ENCODE measurements at places on chromosomes 5 and 9. TPM values are rescaled to one million over a fixed set of nuclear protein-coding genes. Genes with fewer than 3 reads are reported as not detected.

CATSPER3 gene
- total RNA-seq: 0.40 TPM

FRMPD1 gene
- total RNA-seq: not detected

PHF24 gene
- total RNA-seq: not detected

C9orf152 gene
- not detected for total RNA-seq

- peak; percentile 51 for DNase-seq
Observed at GRCh38 chr9:34675048-34675714, 12.7 kb upstream of the CCL27 start.

DNA sequence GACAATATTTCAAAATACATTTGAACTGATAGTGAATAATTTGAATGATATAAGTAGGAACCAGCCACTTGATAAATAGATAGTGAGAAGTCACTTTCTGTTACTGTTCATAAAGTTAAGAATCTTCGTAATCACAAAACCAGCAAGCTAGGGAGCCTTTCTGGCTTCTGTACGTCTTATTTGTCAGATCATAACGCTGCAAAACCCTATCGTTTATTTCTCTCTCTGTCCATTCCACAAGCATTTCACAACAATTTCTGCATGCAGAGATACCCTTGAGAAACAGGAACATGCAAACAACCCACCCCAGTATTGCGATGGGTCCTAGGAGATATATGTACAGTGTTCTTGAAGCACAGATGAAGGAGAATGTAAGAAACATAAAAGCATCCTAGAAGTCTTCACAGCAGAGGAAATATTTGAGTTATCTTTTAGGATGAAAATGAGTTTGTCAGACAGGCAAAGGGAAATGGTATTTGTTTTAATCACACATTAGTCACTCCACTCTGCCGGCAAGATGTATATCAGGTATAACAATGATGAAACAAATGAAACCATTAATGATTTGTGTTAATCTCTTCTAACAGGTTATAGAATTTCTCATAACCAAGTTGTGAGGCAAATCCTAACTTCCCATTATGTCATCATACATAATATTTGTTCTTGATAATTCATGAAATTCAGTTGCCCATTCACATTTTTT lies 668.7 kb upstream of the FTMT start:
- no peak for DNase-seq

GRCh38 chr5:68333649-68334552 lies 118.3 kb downstream of the PIK3R1 start:
- DNase-seq: no peak

DNA sequence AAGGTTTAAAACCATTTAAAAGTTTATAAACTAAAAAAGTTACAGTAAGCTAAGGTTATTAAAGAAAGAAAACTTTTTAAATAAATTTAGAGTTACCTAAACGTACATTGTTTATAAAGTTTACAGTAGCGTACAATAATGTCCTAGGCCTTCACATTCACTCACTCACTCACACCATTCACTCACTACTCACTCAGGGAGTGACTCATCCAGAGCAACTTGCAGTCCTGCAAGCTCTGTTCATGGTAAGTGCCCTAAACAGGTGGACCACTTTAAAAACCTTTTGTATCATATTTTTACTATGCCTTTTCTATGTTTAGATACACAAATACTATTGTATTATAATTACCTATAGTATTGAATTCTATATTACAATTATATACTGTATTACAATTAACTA lies 190.8 kb upstream of the RASA1 start:
- DNase-seq: no peak

GRCh38 chr9:89278997-89279739 lies 31.8 kb upstream of the CKS2 start:
- DNase-seq: peak; percentile 41

DNA sequence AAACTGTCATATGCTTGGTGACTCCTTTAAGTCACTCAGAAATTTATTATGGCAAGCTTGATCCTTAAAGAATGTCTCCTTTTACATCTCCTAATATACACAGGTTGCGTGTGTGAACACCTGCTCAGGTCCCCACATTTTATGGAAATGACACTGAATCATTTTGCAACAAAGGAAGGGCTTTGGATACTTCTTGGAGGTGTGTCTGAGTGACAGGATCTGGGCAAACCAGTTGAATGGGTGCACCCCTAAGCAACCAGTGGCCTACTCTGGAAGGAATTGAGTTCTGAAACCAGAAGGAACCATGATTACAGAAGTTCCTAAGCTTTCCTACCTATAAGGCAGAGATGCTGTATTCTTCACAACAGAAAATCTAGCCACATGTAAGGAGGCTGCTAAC lies 483.9 kb upstream of the KLF4 start:
- no peak for DNase-seq

DNA sequence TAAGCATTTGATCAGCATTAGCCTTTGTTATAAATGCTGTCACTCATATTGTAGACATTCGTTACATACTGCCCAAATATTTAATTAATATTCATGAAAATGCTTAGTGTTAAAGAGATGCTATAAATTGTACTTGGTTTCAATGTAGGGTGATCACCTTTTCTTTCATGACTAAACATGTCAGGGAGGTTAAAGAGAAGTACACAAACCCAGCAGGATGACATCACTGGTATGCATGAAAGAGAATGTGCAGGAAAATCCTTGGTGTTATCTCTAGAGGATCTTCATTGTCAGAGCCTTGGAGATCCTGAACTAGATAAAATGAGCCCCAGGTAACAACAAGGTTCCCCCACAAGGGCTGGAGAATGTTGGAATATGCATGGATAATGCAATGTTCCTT lies 33.0 kb upstream of the SV2C start:
- DNase-seq: no peak

GRCh38 chr5:18023275-18023674 lies 389.0 kb downstream of the TAF11L14 start:
- DNase-seq: no peak

DNA sequence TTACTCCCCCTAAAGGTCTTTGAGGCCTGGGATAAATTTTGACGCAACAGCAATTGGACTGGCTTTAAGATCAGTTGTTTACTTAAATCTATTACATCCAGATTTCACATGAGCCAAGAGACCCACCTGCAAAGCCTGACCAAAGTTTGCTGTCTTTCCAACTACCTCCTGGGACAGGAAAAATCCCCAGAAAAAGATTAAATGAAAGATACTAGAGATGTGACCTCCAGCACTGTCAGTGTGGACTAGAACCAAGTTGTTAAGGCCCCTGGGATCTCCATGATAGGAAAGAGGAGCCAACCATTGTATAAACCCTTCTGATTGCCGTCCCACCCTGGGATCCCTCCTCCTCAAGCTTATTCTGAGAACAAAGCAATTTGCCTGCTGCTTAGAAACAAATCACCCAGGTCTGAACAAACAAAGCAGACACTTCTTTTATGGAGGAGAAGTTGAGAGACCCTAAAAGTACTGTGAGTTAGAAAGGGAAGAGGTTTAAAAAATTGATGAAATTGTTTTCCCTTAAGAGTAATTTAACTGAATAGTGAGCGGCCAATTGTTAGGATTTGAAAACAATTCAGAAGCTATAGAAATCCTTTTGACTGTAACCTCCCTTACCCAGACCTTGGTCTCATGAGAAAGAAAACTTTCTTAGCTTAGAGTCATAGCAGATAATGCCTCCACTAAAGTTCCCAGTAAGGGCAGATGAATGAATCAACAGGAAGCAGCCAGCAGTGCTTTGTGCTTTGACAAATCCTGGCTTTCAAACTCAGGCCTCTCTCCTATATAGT lies 255.2 kb downstream of the TMEM167A start:
- no peak for DNase-seq

- no peak for DNase-seq
Observed at GRCh38 chr5:57937501-57938173, 455.0 kb upstream of the ACTBL2 start.

DNA sequence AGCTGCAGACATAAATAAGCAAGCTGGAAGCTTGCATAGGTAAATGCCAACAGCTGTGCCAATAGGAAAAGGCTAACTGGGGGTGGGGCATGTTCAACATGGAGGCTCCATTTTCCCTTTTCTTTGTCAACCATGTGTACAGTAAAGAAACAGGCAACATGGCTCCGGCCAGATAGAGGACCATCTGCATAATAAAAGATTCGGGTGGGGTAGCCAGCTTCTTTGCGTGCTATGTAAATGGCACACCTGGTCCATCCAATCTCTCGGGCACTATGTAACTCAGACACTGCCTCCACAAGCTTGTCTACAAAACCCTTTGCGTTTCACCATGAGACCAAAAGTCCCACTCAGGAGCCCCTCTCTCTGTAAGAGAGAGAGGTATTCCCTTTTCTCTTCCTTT lies 41.7 kb upstream of the DENND4C start:
- DNase-seq: no peak

DNA sequence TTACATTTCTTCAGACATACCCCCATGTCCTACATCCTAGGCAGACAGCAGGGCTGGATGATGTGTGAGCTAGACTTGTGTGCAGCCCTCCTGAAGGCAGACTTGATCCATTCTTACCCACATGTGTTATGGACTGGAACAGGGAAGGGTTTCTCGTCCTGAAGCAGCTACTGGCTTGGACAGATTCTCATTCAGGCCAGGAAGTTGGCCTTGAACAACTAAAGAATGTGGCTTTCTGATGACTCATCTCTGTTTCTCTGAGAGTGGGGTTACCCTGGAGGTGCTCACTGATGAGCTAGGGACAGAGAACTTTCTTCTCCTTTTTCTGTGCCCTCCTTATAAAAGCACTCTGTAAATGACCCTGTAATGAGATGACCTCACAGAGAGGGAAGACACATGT lies 246.5 kb downstream of the PCSK5 start:
- peak; percentile 1 for DNase-seq

GRCh38 chr9:87420884-87421283 lies 76.8 kb upstream of the DAPK1 start:
- DNase-seq: no peak

GRCh38 chr9:81073821-81074220 lies 615.5 kb downstream of the TLE1 start:
- DNase-seq: no peak

DNA sequence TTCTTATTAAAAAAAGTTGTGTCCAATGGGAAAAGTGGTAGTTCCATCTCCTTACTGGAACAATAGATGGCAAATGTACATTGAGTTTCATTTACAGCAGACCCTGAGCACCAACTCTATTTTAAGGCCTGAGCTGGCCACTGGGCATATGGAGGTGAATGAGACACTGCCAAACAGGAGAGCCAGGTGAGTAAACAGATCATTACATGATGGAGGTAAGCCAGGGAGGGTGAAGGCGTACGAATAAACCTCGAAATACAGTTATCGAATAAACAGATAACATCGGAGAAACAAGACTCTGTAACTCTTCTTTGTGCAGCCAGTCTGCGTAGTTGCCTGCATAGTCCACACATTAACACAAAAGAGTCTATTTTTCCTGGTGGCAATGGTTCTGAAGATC lies 446.4 kb upstream of the KLF4 start:
- DNase-seq: no peak

GRCh38 chr9:13281356-13282016 lies 2.0 kb upstream of the MPDZ start:
- DNase-seq: no peak
